Upper lobe of left lung (tissue), 6 donors: ENCODE measurements at places on chromosomes 16 and 17.

- no peak for DNase-seq
Measured at GRCh38 chr17:51997723-51998122, 160.8 kb downstream of the CA10 start.

DNA sequence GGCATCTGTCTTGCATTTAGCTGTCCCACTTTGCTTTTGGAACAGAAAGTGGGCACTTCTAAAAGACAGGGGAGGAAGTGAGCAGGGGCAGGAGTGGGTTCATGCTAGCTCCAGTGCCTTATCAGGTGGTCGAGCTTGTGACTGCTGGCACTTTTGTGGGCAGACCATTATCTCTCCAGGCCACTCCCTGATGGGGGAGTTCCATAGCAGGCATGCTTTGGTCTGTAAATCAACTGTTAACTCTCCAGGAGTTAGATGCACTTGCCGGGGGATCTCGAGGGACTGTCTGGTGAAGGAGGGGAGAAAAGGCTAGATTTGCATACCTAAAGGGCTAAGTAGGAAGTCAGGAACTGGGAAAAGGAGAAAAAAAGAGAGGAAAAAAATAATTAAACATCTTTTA lies 9.3 kb upstream of the CARD14 start:
- DNase-seq: no peak

DNA sequence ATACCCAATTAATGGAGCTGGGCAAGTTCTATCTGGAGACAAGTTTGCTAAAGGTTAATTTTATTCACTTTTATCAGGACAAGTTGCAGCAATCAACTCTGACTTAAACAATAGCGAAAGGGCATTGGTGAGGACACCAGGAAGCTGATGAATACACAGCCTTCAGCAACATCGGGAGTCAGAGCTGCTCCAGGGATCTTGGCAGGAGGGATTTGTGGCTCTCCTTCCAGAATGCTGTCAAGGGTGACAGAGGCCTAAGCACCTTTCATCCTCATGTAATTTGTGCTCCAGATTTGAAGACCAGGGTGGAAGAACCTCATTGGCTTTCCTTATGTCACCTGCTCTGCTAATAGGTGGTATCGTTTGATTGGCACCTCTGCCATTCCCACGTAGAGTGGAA lies 485.6 kb downstream of the NPIPA7 start:
- DNase-seq: no peak

- DNase-seq: no peak
Measured at GRCh38 chr16:80719573-80719972, 84.8 kb downstream of the CDYL2 start.

DNA sequence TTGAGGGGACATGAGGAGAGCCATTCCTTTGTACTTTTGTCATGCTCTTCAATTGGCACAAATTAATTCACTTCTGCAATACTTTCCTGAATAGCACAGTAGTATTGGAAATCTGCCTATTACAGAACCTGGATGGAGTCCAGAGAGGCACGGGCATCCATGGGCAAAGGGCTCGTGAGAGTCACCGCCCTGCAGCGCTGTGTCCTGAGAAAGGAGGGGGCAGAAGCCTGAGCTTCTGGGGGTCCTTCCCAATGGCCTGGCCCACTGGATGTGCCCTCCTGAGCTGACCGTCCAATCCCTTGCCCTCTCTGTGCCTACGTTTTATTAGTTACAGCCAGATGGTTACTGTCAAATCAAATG lies 3.5 kb downstream of the G6PC1 start:
- DNase-seq: no peak

DNA sequence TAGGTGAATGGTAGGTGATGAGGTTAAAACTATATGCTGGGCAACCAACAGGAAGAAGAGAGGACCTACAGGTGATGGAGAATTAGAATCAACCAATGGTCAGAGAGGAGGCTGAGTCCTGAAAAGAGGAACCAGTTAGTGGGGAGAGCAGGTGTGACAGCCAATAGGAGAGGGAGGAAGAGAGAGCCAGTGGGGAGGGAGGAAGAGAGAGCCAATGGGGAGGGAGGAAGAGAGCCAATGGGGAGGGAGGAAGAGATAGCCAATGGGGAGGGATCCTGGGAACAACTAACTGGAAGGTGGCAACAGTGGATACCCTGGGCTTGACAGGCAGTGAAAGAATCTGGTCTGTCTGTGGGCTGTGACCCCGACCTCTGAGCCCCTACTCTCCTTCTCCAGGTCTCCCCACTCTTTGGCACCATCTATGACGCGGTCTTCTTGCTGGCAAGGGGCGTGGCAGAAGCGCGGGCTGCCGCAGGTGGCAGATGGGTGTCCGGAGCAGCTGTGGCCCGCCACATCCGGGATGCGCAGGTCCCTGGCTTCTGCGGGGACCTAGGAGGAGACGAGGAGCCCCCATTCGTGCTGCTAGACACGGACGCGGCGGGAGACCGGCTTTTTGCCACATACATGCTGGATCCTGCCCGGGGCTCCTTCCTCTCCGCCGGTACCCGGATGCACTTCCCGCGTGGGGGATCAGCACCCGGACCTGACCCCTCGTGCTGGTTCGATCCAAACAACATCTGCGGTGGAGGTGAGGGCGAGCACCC lies 3.7 kb downstream of the GUCY2D start:
- DNase-seq: peak; percentile 78

DNA sequence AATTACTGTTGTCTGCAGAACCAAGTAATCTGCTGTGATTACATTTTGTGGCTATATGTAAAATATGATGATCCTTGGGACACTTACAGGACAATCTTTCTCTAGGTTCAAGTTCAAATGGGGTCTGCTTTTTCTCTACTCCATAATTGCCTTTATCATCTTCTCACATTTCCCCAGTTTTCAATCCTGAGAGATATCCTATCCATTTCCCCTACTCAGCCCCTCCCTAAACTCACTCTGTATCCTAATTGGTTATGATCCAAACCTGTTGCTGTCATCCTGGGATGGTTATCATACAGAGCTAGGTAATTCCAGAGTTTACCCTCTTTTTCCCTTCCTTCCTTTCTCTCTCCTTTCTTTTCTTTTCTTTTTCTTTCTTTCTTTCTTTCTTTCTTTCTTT lies 100.5 kb upstream of the ELAC2 start:
- no peak for DNase-seq

DNA sequence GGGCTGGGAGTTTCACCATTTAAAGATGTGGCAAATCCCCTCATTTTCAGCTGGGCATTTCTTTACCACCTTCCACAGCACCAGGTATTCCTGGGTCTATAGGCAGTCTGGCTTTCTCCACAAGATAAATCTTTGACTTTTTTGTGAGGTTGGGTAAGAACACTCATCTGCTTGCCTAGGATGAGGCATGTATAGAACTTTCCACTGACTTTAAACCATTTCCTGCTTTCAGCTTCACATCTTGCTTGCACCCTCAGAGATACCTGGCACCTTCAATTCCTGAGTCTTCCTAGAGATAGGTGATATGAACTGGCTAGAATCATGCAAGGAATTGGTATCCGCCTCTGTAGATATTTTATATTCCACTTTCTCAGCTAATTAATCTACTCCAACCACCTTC lies 27.9 kb downstream of the SMURF2 start:
- DNase-seq: no peak

DNA sequence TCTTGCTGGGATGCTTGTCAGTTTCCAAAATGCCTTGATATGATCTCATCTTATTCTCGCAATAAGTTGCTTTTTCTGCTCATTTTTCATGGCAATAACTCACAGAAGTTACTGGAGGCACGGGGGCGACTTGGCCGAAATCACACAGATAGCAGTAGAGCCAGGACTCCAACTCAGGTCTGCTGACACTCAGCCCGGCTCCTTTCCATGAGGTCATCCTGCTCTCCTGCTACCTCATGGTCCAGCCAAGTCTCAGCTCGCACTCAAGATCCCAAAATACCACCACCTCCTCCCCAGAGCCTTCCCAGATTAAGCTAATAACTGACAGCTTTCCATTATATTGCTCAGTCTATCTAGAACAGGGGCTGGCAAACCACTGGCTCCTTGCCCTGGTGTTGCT lies 269.5 kb downstream of the MAP2K4 start:
- DNase-seq: no peak

DNA sequence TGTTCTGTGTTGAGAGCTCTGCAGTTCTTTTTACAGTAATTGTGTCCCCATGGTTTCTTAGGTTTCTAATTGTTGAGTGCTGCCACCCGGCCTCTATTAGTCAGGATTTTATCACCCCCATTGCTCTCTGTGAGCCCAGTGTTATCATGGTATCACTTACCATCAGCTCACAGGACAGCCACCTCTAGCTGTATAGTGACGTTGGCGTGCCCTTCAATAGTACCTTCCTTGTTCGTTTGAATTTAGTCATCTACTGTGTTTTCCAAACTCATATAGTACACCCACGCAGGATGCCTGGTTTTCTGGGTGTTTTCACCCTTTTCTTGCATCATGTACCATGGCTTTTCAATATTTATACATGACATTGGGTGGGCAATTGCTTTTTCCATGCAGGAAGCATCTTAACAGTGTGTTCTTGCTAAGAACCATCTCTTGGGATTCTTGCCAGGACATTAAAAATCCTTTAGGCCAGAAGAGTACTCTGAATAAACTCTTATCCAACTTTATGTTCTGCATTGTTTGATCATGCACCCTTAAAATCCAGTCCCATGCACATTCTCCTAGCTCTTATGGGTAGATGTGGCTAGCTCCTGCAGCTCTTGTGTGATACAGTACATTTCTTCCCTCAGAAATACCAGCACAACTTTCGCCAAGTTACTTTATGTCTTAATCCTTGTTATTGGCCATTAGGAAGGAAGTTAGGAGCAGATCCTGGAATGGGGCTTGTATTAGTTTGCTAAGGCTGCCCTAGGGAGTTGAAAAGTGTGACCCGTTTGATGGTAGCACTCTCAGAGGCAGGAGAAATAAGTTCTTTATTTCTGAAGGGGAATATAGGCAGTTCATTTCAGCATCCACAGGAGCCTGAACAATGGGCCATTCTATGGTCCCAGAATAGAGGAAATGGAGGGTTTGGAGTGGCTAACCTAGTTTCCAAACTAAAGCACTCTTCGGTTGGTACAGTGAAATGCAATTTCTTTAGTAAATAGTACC lies 11.3 kb upstream of the ABCA10 start:
- DNase-seq: no peak

DNA sequence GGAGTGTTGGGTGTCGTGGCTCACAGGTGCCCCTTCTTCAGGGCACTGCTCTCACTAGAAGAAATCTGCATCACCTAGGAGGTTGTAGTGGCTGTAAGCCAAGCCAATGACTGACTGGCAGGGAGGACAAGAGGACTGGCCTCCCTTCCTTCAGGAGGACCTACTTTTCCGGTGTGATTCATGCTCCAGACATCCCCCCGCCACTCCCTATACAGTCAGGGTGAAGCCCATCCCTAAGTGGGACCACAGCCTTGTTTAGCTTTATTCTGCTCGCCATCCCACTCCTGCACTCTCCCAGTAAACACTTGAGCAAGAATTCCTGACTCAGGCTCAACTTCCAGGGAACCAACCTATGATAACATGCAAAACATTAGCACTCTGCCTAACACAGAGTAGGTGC lies 67.0 kb downstream of the PLCG2 start:
- no peak for DNase-seq

- no peak for DNase-seq
Measured at GRCh38 chr17:75542229-75542628, 16.7 kb downstream of the LLGL2 start.

- peak; percentile 66 for DNase-seq
Measured at GRCh38 chr16:1818204-1818872, 8.3 kb downstream of the HAGH start.

DNA sequence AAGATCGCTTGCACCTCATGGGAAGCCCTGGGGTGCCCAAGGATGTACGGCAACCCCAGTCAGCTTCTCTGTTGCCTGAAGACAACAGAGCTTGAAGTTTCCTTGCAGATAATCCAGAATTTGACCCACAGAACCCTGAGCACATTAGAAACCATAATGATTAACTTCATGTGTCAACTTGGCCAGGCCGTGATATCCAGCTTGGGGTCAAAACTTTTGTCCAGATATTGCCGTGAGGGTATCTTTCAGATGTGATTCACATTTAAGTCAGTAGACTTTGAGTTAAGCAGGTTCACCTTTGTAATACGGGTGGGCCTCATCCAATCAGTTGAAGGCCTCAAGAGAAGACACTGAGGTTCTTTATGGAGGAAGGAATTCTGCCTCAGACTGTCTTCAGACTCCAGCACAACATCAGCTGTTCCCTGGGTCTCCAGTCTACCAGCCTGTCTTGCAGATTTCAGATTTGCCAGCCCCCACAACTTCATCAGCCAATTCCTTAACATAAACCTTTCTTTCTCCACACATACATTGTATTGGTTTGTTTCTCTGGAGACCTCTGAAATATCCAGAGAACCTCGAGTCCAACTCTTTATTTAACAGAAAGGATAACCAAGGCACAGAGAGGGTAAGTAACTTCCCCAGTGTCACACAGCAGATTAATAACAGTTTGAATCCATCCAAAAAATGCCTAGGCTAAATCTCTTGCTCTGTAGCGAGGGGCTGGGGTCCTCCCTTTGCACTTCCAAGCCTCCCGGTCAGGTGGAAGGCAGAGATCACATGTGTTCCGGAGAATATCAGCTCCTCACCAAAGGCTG lies 171.1 kb downstream of the SALL1 start:
- no peak for DNase-seq

DNA sequence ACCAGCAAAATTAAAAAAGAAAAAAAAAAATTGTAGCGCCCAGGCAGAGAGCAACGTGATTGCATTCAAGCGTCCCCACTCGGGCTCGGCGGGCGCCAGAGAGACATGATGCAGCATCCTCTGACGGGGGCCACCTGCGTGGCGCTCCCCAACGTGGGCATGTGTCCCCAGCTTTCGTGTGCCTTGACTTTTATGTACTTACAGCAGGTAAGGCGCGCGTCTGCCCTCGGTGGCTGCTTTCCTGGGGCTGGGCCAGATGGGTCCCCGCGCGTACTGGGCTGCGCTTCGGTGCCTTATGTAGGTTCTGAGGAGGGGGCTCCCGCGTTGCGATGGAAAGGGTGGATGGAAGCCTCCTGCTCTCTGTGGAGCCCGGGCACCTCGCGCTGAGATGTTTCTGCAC lies 28.4 kb upstream of the RBFOX1 start:
- DNase-seq: peak; percentile 67

- DNase-seq: no peak
Measured at GRCh38 chr16:3971261-3971660, 90.7 kb upstream of the CREBBP start.

DNA sequence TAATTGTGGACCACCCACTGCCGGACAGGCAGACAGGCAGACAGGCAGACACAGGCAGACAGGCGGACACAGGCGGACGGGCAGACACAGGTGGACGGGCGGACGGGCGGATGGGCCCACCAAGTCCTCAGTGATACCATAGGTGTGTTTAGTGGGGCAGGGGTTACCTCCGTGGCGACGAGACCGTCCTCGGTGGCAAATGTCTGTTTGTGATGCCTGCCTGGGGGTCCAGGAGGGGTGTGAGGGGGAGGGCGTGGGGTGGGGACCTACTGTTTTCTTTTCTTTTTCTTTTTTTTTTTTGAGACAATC lies 76.7 kb downstream of the RTN4RL1 start:
- no peak for DNase-seq

- no peak for DNase-seq
Measured at GRCh38 chr17:61897548-61898180, 30.1 kb downstream of the INTS2 start.

GRCh38 chr17:80529104-80529903 lies 15.3 kb upstream of the RPTOR start:
- no peak for DNase-seq

GRCh38 chr17:9883451-9883850 lies 21.6 kb downstream of the RCVRN start:
- DNase-seq: no peak
